ENCODE measurements at places on chromosomes 11 and 22.

- DNase-seq, result no peak
Measured at GRCh38 chr11:94117871-94118270, 10.8 kb upstream of the PANX1 start.

DNA sequence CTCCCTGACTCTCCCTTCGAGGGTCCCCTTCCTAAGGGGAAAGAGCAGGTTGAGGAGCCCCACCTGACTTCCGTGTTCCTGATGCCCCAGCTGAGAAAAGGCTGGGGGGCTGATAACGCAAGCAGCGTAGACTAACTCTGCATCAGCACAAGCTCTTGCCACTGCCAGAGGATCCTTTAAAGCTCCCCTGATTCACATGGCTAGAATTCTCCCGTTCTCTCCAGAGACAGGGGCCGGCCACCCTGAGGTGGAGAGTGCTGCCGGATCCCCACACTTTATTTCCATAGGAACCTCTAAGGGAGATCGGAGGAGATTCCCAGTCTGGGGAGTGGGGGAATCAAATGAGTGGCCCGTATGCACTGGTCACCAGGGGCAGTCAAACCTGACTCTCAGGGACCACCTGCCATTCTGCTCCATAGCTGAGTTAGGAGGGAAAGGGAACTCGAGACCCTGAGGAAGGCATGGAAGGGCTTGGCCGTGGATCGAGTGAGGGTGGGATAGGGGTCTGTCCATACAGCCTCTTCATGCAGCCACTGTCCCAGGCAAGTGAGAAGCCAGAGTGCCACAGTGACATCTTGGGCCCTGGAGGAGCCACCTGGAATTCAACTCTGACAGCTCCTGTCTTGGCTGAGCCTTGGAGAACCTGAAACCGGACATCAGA is 1.4 kb upstream of the VSIG10L2 start:
- DNase-seq, result no peak

- no peak for DNase-seq
Measured at GRCh38 chr11:11732116-11732515, 109.7 kb upstream of the USP47 start.

- DNase-seq, result no peak
Measured at GRCh38 chr11:16587670-16588069, 150.8 kb upstream of the C11orf58 start.

DNA sequence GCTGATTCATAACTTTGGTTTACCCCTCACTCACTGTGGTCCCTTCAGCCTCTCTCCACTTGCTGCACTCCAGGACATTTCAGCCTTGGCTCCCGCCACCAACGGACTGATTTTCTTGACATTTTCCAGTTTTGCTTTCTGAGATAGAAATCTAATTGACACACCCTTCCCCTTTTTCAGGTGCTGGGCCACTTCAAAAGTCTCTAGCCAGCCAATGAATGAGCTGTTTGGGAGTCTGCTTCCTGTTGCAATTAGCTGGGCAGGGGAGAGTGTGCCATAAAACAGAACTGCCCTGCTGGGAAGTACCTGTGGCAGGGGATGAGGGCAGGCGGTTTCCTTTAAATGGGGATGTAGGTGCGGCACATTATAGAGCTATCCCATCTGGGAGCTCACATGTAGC is 21.1 kb upstream of the PLET1 start:
- DNase-seq, result no peak
